ENCODE measurements at places on chromosomes 1 and 21.

DNA sequence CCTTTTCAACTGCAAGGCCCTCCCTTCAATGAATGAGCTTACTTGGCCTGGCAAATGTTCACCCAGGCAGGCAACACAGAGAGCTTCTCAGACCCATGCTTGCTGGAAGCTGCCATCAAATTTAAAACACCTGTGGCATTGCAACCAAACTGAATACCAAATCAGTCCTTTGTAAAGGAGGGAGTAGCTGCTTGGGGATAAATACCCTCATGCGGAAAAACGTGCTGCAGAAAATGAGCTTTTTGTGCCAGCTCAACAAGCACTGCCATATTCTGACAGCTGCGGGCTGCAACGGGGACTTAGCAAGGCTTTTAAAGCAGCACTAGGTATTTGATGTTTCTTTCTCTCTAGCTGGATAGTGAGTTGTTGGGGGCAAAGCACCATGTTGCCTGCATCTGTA is 119.7 kb downstream of the PLPPR4 start:
- no peak for DNase-seq

GRCh38 chr1:192951691-192952460 is 107.3 kb downstream of the UCHL5 start:
- DNase-seq = no peak

DNA sequence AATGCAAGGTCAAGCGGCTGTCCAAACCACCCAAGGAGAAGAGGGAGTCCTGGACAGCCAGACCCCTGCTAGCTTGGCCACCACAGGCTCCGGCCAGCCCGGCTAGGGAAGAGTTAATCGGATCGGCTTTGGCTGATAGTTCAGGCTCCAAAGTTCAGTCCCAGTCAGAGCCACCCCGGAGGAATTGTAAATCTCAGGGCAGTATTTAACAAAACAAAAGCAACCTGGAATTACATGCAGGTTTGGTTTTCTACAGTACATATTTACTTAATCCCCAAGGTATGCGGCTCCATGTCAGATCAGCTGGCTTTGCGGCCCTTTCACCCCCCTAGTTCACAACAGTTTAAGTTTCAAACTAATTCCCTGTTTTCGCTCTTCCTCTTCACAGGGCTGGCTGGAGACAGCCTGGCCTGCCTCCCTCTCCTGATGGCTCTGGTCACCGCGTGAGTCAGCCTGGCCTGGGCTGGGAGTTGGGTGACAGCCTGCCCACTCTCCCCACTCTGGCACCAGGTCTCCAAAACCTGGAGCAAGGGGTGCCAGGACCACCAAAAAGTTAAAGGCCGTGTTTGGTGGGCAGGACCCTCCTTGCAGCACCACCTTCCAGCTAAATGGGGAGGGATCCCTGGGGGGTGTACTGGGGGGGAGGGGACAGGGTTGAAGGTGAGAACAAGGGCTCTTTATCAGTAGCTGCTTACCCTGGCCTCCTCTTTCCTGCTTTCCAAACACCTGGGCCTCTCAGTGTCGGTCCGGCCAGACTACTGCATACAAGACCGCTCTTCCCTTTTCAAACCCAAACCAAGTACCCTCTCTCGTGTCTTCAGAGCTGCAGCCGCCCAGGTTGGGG is 1.9 kb downstream of the DHRS3 start:
- DNase-seq = no peak

DNA sequence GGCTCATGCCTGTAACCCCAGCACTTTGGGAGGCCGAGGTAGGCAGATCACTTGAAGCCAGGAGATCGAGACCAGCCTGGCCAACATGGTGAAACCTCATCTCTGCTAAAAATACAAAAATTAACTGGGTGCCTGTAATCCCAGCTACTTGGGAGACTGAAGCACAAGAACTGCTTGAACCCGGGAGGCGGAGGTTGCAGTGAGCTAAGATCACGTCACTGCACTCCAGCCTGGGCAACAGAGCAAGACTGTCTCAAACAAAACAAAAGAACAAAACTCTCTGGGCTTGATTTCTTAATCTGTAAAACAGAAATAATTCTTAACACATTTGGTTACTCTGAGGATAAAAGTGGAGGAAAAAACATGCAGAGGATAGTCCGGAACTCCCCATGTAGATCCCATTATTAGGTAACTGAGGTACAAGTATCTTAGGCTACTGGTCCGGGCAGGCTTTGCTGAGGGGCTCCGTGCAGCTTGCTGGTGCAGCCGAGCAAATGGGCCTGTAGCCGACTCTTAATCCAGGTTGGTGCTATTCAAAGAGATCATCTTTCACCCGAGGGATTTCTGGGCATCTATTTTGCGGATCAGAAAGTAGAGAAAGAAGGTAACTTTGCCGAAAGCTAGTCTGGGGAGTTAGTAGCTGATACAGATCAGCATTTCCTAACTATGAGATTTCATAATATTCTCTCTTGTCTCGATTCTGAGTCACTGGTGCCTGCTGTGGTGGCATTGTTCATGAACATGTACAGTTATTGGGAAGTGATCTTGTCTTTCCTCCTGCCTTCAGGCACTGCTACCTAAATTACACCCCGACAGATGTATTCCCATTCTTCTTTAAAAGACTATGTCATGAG is 56.8 kb downstream of the NFIA start:
- no peak for DNase-seq

GRCh38 chr1:168920456-168921094 is 185.9 kb upstream of the ATP1B1 start:
- no peak for DNase-seq

DNA sequence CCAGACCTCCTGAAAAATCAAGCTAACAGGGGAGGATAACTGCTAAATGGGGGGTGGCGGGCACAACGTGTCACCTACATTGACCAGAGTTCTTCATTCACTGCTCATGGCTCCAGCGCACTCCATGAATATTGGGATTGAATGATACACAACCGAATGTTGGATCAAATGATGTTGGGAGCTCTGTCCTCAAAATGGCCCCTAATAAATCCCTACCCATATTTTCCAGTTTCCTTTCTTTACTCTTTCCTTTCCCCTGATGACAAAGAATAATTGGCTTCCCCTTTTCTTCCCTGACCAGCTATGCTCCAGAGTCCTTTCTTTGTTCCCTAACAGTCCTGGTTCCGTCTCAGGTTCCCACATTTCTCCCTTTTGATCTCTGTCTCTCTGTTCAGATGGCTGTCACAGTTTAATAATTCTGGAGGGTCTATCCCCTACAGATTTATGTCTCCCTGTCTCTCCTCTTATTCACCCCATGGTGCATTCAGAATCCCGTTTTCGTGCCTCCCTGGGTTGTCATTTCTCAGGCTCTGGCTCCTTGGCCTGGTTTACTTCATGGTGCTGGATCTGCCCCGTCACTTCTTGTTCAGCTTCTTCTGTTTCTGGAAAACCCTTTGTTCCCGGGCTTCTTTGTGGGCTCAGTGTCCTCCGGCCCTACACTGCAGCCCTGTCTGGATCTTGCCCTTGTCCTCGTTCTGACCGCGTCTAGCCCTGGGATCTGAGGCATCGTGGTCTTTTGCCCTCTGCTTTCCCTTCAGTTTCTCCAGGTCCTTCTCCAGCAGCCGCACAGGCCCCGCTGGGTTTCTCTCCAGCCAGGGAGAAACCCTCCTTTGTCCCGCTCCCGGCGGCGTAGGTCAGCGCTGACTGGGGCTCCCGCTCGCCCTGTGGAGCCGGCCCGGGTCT is 78.3 kb downstream of the NDUFS5 start:
- DNase-seq = no peak

DNA sequence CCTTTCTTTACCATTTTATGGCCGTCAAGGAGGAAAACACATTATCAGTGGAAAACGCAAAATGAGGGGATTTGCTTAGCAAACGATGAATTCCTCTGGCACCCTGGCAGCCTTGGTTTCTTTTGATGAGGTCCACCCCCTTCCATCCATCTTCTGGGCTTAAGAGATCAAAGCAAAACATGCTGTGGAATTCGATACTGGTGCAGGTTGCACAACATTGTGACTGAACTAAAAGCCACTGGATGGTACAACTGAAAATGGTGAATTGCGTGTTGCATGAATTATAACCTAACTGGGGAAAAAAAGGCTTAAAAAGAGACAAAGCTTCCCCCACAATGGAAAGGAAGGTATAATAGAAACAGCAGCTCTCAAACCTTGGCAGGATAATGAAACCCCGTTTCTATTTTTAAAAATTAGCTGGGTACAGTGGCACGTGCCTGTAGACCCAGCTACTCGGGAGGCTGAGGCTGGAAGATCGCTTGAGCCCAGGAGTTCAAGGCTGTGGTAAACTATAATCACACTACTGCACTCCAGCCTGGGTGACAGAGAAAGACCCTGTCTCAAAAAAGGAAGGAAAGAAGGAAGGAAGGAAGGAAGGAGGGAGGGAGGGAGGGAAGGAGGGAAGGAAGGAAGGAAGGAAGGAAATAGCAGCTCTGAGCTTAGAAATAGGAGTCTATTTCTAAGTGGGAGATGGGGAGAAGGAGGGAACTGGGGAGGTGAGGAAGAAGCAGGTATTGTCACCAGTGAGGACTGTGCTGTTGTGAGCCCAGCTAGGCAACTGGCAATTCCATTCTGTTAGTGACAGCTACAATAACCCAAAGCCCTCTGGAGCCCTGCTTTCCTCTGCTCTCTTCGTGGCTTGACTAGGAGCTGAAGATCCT is 29.0 kb upstream of the LGALS8 start:
- no peak for DNase-seq

DNA sequence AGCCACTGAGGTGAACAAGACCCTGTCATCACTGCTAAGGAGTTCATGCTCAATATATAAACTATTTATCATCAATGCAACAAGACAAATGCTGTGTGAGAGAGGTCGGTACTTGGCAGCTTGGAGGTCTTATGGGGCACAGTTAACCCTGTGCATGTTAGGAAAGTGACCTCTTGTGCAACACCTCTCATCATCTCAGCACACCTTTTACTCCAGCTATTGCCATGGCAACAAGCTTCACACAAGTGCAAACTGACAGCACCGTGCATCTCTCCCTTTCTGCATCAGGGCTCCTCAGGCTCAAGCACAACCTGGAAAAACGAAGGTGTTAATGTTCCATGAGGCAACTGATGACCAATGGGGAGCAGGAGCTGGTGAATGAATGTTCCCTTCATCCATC is 14.7 kb upstream of the MYSM1 start:
- DNase-seq = no peak

DNA sequence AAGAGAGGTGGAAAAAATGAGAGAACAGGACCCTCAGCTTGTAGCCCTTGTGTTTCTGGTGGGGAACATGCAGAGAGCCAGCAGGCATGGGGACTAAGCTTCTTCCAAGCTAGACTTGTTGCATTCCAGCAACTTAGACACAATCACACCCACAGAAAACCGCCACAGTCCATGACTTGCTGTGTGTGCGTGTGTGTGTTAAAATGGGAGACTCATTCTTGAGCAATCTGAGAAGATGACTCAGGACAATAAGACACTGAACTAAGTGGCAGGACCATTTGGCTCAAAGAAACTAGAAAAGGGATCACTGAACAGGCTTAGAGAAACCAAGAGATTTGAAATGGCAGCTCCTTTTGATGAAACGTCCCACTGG is 78.0 kb downstream of the HLX start:
- DNase-seq = no peak

GRCh38 chr1:111811891-111812290 is 56.2 kb downstream of the DDX20 start:
- no peak for DNase-seq

DNA sequence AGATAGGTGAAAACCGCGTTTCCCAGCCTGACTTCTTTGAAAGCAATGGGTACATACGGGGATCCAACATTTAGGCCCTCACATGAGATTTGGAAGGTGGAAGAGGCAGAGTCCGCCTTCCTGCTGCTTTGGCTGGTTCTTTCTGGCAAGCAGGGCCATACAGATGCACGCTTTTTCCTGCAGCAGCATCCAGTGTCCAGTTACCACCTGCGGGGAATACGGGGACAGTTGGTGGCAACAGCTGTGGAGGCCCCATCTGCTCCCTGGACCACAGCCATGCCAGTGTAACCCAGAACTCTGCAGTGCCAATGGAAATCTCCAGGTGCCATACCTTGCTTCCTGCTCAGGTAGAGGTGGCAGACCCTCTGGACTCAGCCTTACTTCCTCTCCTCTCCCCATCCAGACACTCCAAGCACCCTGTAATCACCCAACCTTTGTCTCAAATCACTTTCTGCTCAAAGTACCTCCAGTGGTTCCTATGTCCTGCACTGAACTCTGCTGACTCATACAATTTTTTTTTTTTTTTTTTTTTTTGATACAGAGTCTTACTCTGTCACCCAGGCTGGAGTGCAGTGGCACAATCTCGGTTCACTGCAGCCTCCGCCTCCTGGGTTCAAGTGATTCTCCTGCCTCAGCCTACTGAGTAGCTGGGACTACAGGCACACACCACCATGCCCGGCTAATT is 68.3 kb downstream of the SLC16A1 start:
- no peak for DNase-seq

GRCh38 chr1:90550626-90551406 is 166.3 kb downstream of the BARHL2 start:
- DNase-seq = no peak

DNA sequence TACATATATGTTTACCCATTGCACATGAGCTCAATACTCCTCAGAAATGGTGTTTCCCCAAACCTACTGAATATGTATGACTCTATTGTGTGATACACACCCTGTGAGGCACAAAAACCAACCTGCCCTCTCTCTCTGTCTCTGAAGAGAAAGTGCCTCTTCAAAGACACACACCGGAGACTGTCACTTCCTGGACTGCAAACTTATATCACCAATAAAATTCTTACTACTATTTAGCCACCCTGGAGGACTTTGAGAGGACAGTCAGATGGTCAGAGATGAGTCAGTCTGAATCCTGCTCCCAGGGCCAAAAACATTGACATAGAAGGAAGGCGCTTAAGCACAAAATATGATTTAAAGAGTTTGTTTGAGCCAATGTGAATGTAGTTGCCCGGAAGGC is 110.4 kb downstream of the PPIAL4G start:
- no peak for DNase-seq

DNA sequence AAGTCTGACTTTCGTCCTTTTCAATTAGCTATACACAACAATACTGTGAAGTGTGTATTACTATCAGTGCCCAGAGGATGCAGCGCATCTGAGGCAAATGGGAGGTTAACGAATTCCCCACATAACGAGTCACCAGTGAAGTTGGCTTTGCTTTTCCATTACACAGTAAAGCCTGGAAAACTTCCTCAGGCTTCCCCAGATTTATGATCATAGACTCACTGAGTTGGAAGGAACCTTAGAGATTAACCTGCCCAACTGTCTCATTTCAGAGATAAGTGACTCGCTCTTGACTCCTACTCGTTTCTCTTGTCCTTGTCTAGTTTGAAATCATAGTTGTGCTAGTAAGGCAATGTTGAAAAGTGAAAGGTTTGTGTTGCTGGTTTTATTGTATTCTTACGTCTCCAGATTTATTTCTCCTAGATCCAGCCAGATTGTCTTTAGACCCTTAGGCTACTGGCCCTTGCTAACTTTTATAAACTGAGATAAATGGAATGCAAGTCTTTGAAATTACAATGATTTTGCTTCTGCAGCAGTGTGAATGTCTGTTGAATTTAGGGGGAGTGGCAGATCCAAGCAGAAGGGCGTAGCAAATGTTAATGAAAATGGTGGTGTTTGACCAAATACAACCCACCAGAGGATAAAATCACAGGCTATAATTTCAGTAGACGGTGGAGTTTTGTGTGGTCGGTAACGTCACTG is 17.3 kb downstream of the S1PR1 start:
- no peak for DNase-seq

GRCh38 chr21:42091899-42092508 is 20.9 kb downstream of the UMODL1 start:
- DNase-seq = no peak

GRCh38 chr1:208187499-208188041 is 56.6 kb downstream of the PLXNA2 start:
- DNase-seq = no peak

All from NCI-H1930 (cell line).